ENCODE measurements at places on chromosomes 6 and 20.

DNA sequence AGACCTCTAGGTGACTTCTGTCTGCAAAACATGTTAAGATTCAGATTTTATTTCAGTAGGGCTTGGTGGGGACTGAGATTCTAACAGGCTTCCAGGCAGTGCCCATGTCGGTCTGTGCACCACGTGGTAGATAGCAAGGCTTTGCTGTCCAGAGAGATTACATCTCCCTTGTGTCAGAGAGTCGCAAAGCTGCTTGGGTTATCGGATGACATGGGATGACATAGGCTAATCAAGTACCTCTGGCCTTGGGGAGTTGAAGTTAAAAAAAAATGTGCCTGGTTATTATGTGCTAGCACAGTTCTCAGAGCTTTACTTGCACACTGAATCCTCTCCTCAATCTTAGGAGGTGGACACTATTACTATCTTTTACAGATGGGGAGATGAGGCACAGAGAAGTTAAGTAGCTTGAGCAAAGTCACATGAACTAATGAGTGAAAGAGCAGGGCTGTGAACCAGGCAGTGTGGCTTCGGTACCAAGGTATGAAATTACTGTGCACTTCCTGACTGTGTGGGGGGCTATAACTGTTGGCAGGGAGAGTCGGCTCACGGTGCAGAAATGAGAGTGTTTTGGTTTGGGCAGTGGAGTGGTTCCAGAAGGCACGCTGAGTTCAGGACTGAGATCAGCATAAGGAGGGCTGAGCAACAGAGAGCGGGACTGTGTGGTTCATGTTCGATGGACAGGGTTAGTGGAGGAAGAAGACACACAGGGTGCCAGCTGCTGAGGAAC lies 41.1 kb downstream of the FARS2 start:
- no peak for DNase-seq

DNA sequence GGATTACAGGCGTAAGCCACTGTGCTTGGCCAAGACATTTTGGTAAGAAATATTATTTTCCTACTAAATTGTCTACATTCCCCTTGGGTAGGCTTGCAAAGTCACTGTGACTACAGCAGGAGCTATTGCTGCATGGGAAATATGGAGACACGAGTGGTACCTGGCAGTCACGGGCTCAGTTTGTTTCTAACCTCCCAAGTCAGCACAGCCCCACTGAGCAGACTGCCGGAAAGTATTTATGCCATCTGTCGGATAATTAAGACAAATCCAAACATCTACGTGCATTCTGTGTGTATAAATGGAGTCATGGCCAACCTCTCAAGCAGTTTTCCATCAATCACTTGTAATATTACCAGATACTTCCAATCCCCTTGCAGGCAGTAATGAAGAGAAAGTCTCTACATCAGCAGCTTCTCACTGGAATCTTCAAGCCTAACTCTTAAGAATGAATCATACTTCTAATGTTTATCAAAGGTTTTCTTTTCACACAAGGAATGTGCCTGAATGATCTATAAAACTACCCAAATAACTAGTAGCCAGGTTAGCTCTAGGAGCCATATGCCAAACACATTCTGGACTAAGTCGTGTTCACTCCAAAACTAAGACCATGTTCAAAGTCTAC lies 20.1 kb downstream of the PSMB1 start:
- no peak for DNase-seq

- no peak for DNase-seq
These were observed 34.4 kb downstream of the ANGPT4 start for GRCh38 chr20:881783-882144.

DNA sequence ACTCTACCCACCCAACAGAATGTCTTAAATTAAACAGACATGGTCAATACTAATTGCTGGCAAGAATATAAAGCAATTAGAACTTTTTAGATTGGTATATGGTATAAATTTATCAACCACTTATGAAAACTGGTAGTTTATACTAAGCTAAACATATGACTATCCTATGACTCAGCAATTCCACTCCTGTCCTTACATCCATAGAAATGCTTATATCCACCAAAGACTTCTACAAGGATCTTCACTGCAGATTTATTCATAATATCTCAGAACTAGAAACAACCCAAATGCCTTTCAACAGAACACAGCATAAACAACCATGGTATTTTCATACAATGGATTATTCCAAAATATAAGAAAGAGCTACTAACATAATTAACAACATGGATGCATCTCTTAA lies 4.6 kb downstream of the ZNF184 start:
- no peak for DNase-seq

DNA sequence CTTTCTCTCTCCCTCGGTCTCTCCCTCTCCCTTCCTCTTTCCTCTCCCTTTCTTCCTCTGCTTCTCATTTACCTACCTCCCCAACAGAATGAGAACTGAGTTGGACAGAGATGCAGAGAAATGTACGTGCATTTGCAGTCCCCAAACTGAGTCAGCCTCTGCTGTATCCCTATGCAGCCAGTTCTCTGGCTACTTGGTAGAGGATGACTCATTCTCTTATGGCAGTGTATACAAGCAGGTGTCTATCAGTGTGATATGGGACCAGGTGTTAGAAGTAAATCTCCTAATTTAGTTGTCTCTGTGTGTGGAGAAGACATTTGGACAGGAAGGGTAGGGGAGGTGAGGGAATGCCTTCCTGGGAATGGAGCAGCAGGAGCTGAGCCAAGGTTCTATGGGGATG lies 470.8 kb downstream of the CD109 start:
- no peak for DNase-seq
